ENCODE measurements at places on chromosomes 16 and 17. TPM values are rescaled to one million over a fixed set of nuclear protein-coding genes. Genes with fewer than 3 reads are reported as not detected.

Gene ACE
- total RNA-seq, result 4.3 TPM

Gene SLC52A1
- 0.19 TPM for total RNA-seq

Gene ARL4D
- 48.8 TPM for total RNA-seq

Gene ADAD2
- total RNA-seq, result 0.72 TPM

Gene MYH8
- total RNA-seq, result 0.28 TPM

Gene IRX5
- 22.3 TPM for total RNA-seq

Gene CEP295NL
- 3.6 TPM for total RNA-seq

DNA sequence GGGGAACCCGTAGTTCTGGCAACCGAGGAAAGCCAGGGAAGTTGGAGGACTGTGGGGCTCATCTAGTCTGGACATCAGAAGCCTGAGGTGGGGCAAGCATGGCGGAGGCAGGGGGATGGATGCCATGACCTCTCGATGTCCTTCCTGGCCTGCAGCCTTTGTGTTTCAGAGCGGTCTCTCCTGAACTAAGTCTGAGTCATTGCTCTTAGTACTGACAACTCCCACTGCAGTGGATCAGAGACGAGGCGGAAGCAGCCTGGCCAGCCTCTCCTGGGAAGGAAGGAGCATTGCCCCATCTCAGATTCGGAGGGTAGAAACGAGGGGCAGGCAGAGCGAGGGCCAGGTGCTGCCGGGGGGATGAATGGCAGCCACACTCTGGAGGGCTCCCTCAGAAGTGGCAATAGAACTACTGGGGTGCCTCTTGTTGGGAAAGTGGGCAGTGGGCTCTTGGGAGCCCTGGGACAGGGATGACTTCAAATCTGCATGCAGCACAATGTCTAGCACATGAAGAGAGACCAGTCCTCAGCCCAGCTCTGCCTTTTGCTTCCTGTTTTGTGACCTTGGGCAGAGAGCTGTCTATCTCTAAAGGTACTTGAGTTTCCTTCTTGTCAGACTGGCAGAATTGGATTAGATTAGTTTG, 3.6 kb upstream of the STAC2 start:
- DNase-seq, result no peak

DNA sequence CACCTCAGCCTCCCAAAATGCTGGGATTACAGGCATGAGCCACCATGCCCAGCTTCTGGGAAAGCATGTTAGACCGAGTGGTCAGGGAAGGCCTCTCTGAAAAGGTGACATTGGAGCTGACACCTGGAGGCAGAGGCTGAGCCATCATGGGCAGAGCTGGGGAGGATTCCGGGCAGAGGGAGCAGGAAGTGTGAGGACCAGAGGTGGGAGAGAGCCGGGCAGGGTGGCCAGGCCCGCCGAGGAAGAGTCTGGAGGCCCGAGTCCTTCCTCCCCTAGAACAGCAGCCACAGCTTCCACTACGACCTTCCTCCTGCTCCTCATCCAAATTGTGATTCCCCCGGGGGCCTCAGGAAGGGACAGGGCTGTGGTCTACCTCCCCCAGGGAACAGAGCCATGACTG, 74.7 kb downstream of the COG7 start:
- no peak for DNase-seq

DNA sequence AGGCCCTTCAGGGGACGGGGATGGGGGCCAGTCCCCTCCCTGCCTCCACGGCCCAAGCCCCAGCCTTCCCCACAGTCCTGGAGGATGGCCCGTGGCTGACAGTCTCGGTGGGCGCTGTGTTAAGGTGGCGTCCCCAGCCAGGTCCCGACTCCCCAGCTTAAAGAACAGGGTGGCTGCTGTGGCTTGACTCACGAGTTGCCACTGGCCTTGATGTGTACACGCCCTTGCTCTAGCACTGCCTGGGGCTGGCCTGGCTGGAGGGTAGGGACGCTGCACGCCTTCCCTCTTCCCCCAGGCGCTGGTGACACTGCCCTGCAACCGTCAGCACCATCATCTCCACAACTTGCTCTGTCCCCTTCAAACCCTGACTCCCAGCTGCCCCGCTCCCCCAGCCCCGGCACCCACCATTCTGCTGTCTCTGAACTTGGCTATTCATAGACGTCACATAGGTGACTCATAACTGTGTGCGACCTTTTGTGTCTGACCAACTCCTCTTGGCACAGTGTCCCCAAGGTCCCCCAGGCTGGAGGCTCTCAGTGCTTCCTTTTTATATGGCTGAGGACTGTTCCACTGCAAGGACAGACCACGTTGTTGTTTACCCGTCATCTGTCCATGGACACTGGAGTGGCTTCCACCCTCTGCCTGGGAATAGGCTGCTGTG, 6.3 kb downstream of the GNPTG start:
- DNase-seq, result no peak

- peak; percentile 79 for DNase-seq
Observed at GRCh38 chr16:588639-588888, 1.3 kb upstream of the RAB40C start.

- no peak for DNase-seq
Observed at GRCh38 chr17:78953356-78954350, 26.1 kb downstream of the LGALS3BP start.

DNA sequence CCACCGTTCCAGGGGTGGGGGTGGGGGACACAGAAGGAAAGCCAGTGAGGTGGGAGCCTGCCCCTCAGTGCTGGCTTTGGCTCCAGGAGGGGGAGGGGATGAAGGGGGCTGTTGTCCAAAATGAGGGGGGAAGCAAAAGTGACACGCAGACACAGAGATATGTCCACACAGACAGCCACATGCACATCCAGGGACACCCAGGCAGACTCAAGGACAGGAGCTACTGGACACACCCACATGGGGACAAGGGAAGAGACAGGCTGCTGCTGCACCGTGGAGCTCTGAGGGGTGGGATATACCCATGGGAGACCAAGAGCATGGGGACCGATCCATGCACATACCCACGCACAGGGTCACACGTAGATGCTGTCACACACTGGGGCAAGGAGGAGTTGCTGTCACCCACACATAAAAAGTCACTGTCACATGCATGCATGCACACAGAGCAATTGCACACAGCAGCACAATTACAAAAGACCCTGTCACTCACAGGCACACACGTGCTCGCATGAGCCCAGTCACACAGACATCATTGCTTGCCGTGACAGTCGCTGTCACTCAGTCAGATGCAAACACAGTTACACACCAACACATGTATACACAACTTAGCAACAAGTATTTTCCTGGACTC, 1.3 kb downstream of the THRA start:
- DNase-seq, result no peak

GRCh38 chr17:5034651-5035050, 575 bp downstream of the SLC52A1 start:
- DNase-seq, result no peak

DNA sequence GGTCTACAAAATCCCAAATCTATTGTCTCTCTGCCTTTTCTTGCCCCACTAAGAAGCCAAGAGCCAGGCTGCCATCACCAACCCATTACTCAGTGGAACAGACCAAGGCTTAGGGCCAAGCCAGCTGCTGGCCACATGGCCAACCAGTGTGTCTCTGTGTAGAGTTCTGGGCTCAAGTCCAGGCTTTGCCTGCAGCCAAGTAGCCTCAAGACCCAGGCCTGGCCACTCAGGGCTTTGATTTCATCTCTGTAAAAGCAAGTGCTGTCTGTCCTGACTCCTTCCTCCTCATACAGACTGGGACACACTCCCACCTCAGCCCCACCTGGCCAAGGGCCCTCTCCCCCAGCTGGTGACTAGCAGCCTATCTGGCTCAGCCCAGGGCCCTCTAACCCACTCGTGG, 14.6 kb downstream of the SREBF1 start:
- no peak for DNase-seq

GRCh38 chr17:32388613-32389459, 38.9 kb downstream of the ZNF207 start:
- no peak for DNase-seq

GRCh38 chr16:88538366-88539060, 31.7 kb upstream of the ZC3H18 start:
- peak; percentile 58 for DNase-seq
